ENCODE measurements at places on chromosomes 3 and 15.

DNA sequence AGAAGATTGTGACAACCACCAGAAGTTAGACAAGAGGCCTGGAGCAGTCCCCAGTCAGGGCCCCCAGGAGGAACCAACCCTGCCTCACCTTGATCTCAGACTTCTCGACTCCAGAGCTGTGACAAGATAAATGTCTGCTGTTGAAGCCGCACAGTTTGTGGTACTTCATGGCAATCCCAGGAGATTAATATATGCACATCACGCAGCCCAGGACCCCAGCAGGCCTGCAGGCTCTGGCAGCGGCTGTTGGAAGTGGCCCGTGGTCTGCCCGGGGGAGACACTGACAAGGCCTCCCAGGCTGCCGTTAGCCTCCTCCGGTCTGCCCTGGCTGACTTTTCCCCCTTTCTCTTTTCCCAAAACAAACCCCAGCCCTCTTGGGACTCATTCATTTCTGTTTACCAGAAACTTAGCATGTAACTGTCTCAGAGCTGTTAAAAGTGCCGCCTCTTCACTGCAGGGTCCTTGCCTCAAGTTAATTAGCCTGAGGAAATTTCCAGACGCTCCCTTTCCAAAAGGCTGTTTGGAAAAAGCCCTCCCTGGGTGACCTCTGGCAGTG lies 183.5 kb upstream of the LYSMD4 start:
- no peak for DNase-seq

GRCh38 chr3:14330508-14330907 lies 71.9 kb upstream of the SLC6A6 start:
- DNase-seq, result no peak

- peak; percentile 33 for DNase-seq
These were observed 15.4 kb downstream of the DPH3 start for GRCh38 chr3:16249336-16249735.

DNA sequence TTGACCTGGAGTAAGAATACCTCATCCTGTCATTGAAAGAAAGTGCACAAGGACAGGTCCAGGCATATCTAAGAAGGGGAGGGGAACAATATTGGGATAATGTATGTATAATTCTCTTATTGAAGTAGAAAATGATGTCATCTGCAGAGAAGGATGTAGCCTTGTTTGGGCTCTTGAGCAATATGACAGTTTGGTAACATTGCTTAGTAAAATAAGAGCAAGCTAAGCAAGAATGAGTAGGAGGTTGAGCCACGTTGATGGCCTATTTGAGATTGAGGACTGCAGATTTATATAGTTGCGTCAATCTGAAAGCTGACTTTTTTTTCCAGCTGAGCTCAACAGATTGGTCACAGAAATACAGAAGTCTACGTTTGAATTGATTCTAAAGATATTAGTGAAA lies 145.2 kb downstream of the FILIP1L start:
- no peak for DNase-seq

GRCh38 chr15:90818251-90819210 lies 49.9 kb upstream of the FURIN start:
- no peak for DNase-seq

DNA sequence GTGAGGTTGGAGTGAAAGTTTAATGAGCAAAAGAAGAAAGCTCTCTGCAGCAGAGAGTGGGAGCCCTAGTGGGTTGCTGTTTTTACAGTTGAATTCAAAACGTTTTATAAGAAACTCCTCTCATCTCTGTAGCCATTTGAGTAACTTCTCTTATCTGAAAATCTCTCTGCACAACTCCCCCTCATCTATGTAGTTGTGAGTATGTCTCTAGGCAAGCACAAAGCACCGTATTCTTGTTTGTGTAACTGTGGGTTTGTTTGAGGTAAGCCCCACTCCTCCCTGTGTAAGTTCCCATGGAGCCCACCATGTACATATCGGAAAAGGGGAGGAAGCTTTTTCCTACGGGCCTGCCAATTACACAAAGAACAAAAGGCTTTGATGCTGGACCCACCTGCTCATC lies 56.5 kb upstream of the GOLGA6L2 start:
- no peak for DNase-seq

GRCh38 chr3:184133840-184134745 lies 1.1 kb upstream of the EIF2B5 start:
- DNase-seq, result peak; percentile 87

DNA sequence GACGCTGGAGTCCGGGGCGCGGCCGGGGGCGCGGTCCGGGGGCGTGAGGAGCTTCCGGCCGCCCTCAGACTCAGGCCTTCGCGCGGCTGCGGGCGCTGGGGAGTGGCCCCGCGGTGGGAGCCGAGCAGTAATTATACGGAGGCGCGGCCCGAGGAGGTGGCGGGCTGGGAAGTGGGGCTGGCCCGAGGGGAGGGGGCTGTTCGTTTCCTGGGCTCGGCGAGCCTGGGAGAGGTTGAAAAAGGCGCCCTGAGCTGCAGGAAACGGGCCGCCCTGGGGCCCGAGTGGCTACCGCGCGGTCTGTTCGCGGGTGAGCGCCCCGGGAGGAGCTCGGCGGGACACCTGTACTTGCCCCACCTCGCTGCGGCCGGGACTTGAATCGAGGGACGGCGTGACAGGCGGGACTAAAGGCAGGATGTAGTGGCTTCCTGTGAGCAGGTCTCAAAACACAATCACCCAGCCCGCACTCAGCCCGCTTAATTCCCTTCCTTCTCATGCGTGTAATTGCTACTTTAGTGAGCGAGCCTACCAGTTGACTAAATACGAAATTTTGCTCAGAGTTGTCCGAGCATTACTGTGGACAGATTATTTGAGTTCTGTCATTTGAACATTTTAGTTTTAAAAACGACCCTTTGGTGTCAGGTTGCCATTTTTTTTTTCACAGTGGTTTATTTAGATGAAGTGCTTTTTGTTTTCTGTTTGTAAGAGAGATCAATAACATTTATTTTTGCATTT lies 860 bp downstream of the RASA2 start:
- peak; percentile 80 for DNase-seq

GRCh38 chr3:150097588-150097890 lies 126.8 kb upstream of the PFN2 start:
- DNase-seq, result peak; percentile 37
